ENCODE measurements at places on chromosomes 2 and 18.

GRCh38 chr18:7021994-7022840 lies 95.4 kb downstream of the LAMA1 start:
- peak; percentile 39 for DNase-seq

DNA sequence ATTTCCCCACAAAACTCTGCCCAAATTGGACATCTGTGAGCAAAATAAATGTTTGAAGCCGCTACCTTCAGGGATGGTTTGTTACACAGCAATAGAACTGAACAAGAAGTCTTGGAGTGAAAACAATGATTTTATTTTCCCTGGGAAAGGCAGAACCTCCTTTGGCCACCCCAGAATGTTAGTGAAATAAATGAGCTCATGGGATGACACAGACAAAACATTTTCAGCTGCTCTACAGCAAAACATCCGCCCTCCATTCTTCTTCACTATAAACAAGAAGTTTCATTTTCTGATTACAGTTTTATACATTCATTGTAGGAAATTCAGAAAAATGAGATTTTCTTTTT lies 4.3 kb upstream of the EFHD1 start:
- no peak for DNase-seq

DNA sequence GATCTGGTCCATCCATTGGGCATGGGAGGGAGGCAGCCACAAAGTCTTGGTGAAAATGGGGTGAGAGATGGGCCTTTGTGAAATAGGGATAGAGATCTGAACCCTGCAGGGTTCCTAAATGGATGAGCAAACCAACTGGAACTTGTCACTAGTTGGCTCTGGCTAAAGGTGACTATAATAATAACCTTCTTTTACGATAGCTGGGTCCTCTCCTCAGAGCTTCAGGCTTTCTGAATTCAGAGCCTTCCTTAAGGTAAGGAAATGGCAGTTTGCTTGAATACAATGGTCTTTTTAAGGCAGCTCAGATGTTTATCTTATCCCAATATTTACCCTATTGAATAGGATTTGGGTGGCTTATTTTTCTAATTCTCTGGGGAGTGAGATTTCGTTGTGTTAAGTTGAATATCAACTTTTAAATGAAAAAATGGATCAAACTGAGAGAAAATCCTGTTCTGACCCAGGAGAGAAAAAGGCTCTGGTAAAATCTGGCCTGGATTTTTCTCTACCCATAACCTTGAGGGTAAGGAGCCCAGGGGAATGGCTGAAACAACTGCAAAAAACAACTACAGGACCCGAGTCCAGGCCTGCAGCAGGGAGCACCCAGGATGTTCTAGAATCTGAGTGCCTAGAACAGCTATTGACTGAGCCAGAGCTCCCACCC lies 61.1 kb upstream of the CXCR4 start:
- DNase-seq = no peak

DNA sequence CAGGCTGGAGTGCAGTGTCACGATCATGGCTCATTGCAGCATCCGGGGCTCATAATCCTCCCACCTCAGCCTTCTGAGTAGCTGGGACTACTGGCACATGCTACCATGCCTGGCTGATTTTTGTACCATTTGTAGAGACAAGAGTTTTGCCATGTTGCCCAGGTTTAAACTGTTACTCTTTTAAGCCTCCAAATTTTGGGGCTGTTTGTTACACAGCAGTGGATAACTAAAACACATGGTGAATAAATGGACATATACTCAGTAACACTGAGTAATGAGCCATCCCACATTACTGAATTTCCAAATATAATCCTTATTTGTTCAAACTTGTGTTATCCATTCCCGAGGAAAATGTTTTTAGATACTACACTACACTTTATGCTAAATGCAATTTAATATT lies 9.8 kb downstream of the ADCY3 start:
- DNase-seq = no peak

- no peak for DNase-seq
These were observed 14.1 kb upstream of the ZDBF2 start for GRCh38 chr2:206260188-206261012.

- no peak for DNase-seq
These were observed 518.2 kb upstream of the ZEB2 start for GRCh38 chr2:145038041-145038525.

- DNase-seq = no peak
These were observed 161.5 kb upstream of the KCNJ3 start for GRCh38 chr2:154537024-154537423.

DNA sequence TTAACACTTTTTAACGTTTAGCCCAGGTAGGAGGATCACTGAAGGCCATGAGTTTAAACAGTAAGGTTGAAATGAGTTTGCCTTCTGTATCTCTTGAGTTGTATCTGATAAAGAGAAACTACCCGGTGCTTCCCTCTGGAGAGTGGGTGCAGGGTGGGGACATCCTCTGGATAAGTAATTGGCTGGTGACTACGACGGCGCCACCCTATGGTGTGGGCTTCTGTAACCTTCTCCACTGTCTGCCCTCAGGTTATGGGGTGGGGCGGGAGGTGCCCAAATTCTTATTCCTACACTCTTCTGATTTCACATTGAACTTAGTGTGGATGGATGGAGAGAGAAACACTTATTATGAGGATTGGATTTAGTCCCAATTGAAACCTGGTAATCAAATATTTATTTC lies 68.8 kb downstream of the LDLRAD4 start:
- no peak for DNase-seq

GRCh38 chr2:214379227-214379626 lies 31.6 kb upstream of the VWC2L start:
- no peak for DNase-seq

DNA sequence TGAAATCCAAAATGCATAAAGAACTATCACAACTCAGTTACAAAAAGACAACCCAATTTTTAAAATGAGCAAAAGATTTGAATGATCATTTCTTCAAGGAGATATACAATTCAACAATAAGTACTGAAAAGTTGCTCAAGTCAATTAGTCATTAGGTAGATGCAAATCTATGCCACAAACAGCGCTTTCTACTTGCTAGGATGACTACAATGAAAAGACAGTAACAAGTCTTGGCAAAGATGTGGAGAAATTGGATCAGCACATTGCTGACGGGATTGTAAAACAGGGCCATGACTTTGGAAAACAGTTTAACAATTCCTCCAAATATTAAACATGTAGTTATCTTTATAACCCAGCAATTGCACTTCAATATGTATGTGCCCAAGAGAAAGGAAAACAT lies 166.3 kb upstream of the MC4R start:
- DNase-seq = no peak

GRCh38 chr2:179715871-179716270 lies 145.5 kb downstream of the ZNF385B start:
- DNase-seq = no peak

- DNase-seq = no peak
These were observed 1098.5 kb upstream of the DDX18 start for GRCh38 chr2:116716038-116716437.

GRCh38 chr2:227876300-227876801 lies 4.9 kb downstream of the DAW1 start:
- no peak for DNase-seq

DNA sequence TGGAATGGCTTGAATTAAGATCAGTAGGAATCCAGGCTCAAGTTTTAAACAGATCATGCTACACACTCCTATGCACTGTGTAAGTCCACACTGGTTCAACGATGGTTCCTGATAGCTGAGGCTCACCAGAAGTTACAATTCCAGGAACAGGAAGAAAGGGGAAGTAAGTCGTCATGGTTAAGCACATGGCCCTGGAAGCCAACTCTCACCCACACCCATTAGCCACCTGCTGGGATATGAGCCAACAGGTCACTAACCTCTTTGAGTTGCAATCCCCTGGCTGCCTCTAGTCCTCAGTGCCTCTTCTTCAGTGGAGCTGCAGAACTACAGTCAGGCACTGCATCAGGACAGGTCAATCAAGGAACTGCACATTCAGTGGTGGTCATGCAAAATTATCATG lies 133.5 kb downstream of the TMEM182 start:
- no peak for DNase-seq

DNA sequence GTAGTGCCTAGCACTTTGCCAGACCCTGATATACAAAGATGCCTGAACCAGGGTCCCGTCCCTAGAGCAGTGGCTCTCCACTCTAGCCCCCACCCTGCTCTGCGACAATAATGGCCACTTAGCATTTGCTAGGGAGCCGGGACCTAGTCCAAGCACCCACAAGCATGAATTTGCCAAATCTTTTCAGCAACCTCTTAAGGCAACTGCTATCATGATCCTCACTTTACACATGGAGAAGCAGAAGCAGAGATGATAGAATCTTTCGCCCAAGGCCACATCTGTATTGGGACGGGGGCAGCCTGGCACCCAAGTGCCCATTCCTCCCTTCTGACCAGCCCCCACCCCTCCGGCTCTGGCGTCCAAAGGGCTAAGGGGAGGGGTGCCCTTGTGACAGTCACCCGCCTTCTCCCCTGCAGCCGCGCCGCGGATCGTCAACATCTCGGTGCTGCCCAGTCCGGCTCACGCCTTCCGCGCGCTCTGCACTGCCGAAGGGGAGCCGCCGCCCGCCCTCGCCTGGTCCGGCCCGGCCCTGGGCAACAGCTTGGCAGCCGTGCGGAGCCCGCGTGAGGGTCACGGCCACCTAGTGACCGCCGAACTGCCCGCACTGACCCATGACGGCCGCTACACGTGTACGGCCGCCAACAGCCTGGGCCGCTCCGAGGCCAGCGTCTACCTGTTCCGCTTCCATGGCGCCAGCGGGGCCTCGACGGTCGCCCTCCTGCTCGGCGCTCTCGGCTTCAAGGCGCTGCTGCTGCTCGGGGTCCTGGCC lies 13.0 kb downstream of the SIGLEC15 start:
- no peak for DNase-seq

DNA sequence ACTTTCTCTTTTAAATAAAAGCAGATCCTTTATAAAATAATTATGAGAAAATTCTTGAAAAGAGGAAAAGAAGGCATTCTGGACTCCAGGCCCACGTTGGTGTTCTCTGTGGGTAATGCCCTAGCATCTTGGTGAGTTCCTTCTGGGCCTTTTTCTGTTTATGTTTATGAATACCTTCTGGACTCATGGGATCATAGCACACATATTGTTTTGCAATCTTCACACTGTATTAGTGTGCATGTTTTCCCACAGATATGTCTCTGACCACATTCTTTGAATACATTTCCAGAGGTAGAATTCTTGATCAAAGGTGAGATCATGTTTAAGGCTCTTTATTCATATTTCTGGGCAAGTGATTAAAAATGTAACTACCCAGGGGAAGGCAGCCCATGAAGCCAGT lies 15.9 kb downstream of the GLI2 start:
- no peak for DNase-seq

DNA sequence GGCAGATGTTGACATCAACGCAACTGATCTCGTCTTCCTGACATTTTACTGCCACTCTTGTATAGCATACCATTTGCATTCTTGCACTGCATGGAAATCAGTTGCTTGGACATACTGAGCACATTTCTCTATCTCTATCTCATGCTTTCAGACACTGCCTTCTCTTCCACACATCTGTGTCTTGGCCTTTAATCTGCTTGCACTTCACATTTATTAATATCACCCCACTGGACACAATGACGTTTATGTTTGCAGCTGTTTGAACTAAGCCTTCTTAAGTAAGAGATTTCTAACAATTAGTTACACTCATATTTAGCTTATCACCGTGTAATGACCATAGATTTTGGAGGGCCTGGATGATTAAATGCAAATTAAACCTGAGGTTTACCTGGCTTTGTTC lies 229.8 kb upstream of the CDH19 start:
- no peak for DNase-seq

- no peak for DNase-seq
These were observed 1481.6 kb upstream of the PIK3C3 start for GRCh38 chr18:40473221-40474029.

DNA sequence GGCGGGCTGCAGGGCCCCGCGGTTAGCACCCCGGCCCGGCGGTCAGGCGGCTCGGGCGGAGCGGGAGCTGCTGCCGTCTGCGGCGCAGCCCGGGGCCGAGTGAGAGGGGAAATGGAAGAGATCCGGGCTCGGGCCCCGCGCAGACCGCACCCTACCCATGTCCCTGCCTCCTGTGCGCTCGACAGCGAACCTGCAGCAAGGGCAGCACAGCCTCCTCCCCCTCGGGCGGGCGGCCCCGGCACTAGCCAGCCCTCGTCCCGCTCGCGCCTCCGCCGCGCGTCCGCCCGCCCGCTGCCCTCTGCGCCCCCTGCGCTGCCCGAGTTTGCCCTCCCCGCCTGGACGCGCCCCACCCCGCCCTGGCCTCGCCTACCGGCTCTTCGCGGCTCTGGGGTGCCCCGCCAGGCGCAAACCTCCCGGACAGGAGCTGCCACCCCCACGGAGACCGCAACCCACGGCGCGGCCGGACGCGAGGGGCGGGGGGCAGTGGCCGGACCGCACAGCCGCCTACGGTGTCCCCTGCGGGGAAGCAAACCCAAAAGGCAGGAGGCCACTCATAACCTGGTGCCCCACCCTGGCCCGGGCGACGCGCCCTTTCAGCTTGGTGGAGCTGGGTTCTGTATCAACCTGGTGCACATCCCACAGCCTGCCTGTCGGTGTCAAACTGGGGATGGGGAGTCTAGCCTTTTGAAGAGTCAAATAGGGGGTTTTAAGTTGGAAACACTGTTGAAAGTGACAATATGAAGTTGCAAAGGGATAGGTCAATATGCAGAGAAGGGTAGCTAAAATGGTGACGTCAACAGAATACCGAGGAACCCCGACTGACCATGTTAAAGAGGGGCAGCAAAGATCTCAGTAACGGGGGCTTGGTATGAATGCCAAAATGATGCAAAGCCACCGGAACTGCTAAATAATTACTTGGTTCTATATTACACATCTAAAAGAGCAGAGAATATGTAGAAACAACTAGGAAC lies at the start of gene IHH:
TSS of gene IHH (minus strand) at position 101 of the 971 bp plus-strand sequence. CDS start 454 bp downstream, outside the sequence.
- no peak for DNase-seq

DNA sequence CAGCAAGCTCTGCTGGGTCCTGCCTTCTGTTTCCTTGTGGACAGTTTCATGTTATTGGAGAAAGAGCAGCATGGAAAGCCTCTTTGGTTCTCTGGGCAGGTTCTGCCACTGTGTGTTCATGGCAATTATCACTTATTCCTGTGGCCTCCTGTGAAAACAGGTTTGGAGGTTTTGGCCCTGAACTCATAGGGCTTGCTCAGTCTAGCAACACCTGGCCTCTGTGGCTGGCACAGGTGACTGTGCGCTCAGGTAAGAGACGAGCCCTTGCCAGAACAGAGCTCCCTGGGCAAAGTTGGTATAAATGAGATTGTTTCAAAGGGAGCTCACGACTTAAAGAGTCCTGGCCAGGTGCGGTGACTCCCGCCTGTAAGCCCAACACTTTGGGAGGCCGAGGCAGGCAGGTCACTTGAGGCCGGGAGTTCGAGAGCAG lies 5.7 kb downstream of the CEP68 start:
- DNase-seq = no peak

DNA sequence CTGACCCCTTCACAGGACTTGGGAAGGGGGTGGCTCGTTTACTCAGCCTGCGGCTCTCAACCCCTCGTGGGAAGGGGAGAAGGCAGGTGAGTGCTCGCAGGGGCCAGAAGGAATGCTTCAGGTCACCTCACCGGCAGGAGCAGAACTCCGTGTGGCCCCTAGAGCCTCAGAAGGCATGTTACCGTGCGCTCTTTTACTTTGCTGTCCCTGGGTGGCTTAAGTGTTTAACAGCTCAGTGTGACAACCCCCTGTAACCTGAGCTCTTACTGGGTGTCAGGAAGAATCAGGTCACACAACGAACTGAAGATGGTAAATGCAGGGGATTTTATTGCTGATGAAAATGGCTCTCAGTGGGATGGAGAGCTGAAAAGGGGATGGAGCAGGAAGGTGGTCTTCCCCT lies 1235.4 kb downstream of the LRP1B start:
- no peak for DNase-seq

GRCh38 chr2:100736121-100736915 lies 83.6 kb upstream of the NPAS2 start:
- DNase-seq = no peak

Data from NCI-H187 treated with DMSO at 0.1 percent for 48 hours (cell line).